ENCODE measurements at places on chromosomes 12 and 14.

DNA sequence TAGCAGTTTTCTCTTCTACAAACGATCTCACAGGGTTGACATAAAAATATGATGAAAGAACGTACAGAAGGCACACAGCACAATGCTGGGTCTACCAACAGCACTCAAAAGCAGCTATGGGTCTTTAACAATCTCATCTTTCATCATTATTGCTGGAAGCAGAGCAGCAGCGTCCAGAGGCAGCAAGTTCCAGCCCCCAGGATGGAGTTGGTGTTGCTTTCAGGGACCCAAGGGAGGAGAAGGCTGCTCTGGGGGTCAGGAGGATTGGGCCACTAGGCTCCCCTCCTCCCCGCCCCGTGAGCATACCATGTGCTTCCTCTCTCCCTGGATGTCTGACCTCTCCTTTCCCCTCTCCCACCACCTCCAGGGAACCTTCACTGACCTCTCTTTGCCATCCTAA lies 13.3 kb downstream of the KCTD10 start:
- DNase-seq = no peak

GRCh38 chr14:105473677-105474482 lies 741 bp upstream of the CRIP2 start:
- peak; percentile 66 for DNase-seq

DNA sequence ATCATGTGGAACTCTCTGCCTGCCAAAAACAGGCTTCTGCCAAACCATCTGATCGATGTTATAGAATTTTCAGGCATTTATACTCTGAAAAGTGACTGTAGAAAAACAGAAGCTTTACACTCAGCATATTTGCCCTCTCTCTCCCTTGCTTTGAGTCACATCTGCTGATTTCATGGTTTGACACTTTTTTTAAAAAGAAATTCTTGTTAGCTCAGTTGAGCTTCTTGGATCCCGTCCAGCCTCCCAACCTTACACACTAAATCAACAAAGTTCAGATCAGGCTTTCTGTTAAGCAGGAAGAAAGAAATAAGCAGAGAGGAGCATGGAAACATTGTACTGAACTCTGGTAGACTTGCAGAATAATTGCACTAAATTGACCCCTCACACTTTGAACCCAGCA lies 193.6 kb upstream of the SEL1L start:
- no peak for DNase-seq

- no peak for DNase-seq
Observed at GRCh38 chr14:22434030-22434429, 155.0 kb downstream of the DAD1 start.

GRCh38 chr12:107557026-107557425 lies 128.6 kb upstream of the PWP1 start:
- DNase-seq = no peak

GRCh38 chr14:99270458-99271220 lies 1.4 kb downstream of the BCL11B start:
- DNase-seq = no peak

Data from GM10248 (cell line).